ENCODE measurements at places on chromosomes 7 and 10.
A peak's percentile ranks its signal among the peaks of the same experiment; 100 is the strongest.

GRCh38 chr10:103804871-103805270 lies 50.5 kb downstream of the SH3PXD2A start:
- DNase-seq: no peak

DNA sequence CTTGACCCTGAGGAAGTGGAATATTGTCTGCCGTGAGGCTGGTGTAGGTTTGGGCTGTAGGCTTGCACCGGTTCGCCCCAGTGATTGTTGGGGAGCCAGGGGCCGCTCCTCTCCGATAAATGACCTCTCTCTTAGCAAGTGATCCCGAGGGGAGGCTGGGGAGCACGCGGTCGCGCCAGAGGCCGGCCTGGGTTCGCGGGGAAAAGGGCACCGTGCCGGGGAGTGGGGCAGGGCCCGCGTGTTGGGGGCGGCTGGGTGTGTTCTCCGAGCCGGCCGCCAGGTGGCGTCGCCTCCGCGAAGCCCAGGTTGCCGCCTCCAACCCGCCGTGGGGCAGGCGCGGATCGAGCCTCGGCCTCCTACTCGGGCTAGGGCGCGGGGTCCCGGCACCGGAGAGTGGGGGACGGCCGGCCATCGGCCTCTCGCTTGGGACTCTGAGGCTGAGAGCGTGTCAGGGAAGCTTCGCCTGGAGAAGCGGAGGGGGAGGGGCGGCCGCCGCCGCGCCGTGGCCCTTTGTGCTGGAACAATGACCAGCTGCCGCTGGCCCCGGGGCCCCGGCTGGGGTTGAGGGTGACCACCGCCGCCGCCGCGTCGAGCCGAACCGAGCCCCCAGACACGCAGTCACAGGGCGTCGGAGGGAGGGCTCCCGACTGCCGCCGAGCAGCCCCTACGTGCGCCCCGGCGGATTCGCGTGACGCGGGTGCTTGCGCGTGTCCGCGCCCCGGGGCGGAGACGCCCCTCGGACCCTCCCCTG lies 442 bp upstream of the LZTS2 start:
- DNase-seq: peak; percentile 56

DNA sequence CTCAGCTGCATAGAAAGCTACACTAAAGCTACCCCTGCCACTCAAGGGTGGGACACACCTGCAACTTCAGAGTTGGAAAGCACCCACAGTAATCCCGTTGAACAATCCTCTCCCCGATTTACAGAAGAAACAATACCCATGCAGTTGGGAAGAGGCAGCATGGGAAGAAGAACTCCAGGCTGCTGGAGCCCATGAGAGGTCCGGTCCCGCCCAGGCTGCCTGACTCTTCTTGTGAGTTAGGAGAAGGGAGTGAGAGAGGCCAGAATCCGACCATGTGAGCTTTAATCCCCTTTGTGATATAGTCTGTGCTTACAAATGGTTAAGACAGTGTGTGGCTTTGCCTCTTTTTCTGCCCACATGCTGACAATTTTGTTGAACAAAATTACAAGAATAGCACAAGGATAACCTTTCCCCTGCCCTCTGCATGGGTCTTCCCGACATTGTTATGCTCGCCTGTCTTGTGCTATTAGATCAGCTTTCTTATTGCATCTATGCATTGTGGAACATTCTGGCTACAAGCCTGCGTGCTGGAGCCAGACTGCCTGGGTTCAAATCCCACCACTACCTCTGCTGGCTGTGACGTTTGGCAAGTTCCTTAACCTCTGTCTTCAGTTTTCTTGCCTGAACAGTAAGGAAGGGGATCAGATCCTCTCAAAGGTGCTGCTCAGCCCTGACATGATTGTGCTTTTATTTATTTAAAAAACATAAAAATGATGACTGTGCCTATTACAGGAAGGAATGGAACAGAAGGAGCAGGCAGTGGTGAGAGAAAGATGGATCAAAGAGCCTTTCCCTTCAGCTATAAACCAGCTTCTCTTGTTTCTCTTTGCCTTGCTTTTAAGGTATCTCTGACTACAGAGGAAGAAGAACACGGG lies 56.0 kb downstream of the BPGM start:
- no peak for DNase-seq

DNA sequence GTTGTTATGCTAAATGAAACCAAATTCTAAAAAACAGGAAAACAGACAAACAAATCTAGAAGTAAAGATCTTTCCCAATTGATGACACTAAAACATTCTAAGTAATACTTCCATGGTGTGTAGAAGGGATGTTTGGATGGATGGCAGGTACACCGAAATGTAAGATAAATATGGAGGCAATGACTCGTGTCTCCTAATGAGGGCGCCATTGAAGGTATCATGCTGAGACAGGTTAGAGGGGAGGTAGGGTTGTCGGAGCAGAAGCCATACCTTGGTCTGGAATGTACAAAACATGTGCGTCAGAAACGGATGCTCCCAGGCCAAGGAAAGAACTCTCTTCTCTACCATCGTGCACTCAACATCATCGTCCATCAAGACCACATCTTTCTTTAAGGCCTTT lies 101.4 kb downstream of the PRKCQ start:
- no peak for DNase-seq

- peak; percentile 20 for DNase-seq
Observed at GRCh38 chr7:84100866-84101265, 93.7 kb downstream of the SEMA3A start.

- no peak for DNase-seq
Observed at GRCh38 chr7:157700231-157701005, 363.6 kb downstream of the DNAJB6 start.

- DNase-seq: no peak
Observed at GRCh38 chr10:11204351-11204942, 186.8 kb downstream of the CELF2 start.

DNA sequence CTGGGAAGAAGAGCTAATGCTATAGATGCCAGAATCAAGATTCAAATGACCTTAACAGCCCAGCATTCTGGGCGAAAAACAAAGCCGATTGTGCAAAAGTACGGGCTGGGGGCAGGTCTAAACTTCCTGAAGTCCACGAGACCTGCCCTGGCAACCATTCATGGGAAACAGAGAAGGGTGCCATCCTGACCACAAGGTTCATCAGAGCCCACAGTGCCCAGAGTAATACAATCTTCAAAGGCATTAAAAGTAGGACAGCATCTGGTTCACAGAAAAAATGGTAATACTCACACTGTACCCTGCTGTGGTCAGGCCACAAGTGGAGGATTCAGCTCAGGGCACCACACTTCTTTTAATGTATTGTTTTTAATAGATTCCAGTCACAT lies 36.1 kb downstream of the SORBS1 start:
- no peak for DNase-seq

GRCh38 chr10:116287906-116288501 lies 15.0 kb upstream of the GFRA1 start:
- peak; percentile 33 for DNase-seq

GRCh38 chr7:117097860-117098259 lies 144.6 kb downstream of the ST7 start:
- no peak for DNase-seq

DNA sequence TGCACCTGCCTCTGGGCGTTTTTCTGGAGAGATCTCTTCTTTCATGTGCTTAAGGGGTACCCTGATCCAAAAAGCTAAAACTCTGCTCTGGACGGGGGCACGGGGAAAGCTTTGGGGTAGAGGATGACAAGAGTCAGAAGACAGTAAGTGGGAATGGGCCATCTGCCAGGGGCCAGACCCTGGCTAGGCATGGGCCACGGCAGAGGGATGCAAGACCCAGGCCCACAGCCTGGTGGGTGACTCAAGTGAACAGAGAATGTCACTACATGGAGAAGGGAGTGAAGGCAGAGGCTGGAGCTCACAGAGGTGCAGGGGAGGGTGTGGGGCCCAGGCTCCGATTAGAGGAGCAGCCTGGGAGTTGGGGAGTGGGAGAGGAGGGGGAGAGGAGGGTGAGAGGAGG lies 15.3 kb downstream of the FLNC start:
- no peak for DNase-seq

GRCh38 chr7:48962821-48963505 lies 38.6 kb downstream of the CDC14C start:
- no peak for DNase-seq

DNA sequence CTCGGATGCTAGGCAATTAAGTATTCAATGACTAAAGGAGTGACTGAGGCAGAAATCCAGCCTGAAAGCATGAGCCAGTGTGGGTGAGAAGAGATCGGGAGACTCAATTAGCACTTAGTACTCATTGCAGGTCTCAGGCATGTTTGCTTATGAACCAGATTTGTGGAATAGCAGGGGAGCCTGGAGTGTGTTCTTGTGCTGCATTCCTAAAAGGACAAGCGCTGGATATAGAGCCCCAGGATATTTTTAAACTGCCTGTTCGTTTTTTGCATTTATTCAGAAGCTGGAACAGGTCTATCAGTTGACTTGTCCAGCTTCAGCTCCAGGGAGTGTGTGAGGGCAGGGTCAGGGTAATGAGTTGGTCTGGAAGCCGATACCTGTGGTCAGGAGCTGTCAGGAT lies 120.3 kb downstream of the BMPER start:
- DNase-seq: no peak

DNA sequence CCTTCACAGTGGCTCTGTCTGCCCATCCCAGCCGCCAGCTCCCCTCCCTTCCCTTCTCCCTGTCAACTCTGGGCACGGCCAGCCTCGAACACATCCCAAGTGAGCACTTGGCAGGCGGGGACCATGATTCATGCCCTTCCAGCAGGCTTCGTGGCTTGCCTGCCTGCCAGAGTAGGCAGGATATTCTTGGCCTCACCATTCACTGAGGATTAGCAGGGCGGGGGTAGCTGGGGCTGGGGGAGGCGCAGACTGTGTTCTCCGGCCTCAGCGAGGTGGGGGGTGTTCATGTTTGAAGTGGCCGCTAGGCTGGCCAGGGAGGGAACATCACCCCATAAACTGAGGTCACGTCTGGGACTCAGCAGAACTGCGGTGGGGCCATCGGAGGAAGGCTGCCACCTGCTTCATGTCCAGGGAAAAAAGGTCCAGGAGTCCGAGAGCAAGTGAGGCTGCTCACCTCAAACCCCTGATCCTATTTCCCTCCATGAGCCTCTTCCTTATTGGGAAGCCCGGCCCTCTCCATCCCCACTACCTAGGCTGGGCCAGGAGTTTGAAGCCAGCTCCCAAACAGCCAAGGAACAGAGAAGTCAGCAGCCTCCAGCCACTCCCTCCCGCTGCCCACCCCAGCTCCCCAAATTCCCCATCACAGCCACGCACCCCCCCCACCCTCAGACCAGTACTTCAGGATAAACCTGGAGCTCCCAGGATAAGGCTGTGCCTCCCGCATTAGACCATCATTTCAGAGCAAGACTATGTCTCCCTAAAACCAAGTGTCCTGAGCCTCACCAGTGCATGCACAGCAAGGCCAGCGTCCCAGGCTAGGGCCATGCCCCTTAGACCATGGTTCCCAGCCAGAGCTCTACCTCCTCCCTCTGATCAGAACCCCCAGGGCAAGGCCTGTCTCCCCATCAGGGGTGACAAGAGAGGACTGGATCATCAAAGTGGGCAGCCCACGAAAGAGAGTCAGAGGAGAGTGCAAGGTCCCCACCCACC lies 42.8 kb upstream of the RABGEF1 start:
- peak; percentile 83 for DNase-seq

DNA sequence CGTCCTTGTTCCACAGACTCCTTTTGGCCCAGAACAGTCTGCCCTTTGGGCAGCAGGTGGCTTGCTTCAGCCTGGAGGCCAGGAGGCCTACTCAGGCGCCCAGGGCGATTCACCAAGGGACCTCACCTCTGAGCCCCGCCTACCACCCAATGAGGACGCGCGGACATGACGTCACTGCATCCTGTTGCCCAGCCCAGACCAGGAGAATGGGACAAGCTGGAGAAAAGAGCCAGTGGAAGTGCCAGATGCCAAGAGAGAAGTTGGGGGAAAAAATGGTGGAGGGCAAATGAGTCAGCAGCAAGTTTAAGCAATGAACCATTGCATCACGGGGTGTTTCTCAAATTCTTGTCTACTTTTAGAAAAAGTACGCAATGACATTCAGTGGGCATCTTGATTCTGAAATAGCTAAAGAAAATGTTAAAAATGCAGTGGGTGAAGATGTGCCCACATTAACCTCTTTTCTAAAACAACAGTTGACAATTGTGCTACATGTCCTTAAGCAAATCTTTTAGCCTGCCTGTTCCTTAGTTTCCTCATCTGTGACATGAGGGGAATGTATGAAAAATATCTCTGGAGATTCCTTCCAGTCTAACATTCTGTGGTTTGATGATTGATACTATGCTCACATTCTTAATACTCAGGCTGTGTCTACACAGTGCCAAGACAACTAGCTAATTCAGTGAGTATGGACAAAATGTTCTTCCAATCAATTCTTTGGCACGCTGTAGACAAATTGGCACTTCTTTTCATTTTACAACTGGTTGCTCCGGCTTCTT lies 23.9 kb upstream of the LEP start:
- DNase-seq: peak; percentile 70

- DNase-seq: no peak
Observed at GRCh38 chr7:115825456-115826115, 205.0 kb downstream of the TFEC start.

DNA sequence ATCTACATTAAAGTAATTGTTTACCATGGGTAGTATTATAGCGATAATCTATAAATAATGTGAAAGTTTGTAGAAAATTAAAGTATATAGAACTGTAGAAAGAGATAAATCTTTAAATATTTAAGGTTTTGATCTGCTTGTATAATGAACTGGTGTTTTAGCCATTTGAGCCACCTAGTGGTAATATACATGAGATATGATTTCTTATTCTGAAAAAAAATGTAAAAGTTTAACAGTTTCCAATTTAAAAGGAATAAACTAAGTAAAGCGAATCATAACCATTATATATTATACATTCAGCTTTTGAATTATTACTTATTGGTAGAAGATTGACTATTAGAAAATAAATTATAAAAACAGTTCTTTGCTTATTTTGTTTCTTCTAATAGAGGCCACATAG lies 91.2 kb downstream of the OTUD1 start:
- no peak for DNase-seq

- no peak for DNase-seq
Observed at GRCh38 chr10:9613338-9614075, 1404.2 kb upstream of the CELF2 start.

DNA sequence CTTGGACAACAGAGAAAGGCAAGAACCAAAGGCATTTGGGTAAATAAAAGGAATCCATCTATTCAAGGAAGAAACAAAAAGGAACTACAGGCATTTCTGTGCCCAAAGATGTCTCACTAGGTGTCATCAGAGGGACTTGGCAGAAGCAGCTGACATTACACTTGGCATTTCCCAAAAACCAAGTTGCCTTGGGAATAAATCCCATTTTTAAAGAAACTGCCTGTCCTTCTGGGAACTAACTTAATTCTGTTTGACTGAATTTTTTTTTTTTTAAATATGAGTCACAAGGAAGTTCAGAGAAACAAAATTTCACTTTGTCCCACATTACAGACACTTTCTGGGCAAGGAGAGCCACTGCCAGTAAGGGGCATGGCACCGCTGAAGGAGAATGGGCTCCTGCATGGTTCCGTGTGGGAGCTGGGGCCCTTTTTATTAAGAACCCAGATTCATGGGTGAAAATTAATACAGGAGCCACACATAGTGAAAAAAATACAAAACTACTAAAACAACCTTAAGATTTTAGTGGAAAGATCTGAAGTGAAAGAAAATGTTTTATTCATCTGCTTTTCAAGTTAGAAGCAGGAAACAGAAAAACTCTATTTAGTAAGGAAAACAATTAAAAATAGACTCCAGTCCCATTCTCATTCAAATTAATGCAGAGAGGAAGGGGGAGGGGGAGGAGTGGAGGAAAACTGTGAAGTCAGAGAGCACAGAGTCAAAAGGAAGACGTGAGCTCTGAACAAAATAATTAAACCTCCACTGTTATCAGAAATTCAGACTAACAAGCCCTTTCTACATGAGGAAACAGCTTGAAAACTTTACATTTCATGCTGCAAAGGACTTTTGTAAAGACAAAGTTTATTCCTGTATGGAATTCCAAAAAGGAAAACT lies 118.4 kb upstream of the PDLIM1 start:
- no peak for DNase-seq

All from stromal cell of bone marrow (primary cell).